Left renal pelvis (tissue), 4 donors: ENCODE measurements at places on chromosomes 6 and 20. TPM values are rescaled to one million over a fixed set of nuclear protein-coding genes. Genes with fewer than 3 reads are reported as not detected.

Gene CYP24A1
- 2.6 TPM for polyA plus RNA-seq

Gene SIM1
- polyA plus RNA-seq: 23.8 TPM

Gene BPHL
- 50.2 TPM for polyA plus RNA-seq

Gene HLA-DQB1
- 3.1 TPM for polyA plus RNA-seq

Gene RING1
- polyA plus RNA-seq: 59.2 TPM

Gene RPRD1B
- 38.8 TPM for polyA plus RNA-seq

Gene HLA-G
- polyA plus RNA-seq: 10.5 TPM

Gene EPHA7
- 18.3 TPM for polyA plus RNA-seq

Gene MCUR1
- 59.2 TPM for polyA plus RNA-seq

Gene TBX18
- polyA plus RNA-seq: 7.0 TPM

Gene SLC17A2
- polyA plus RNA-seq: 0.58 TPM
